Stomach (tissue), 19 donors: ENCODE measurements at places on chromosomes 5 and 9. TPM values are rescaled to one million over a fixed set of nuclear protein-coding genes. Genes with fewer than 3 reads are reported as not detected.

Gene TLX3
- polyA plus RNA-seq = not detected

DNA sequence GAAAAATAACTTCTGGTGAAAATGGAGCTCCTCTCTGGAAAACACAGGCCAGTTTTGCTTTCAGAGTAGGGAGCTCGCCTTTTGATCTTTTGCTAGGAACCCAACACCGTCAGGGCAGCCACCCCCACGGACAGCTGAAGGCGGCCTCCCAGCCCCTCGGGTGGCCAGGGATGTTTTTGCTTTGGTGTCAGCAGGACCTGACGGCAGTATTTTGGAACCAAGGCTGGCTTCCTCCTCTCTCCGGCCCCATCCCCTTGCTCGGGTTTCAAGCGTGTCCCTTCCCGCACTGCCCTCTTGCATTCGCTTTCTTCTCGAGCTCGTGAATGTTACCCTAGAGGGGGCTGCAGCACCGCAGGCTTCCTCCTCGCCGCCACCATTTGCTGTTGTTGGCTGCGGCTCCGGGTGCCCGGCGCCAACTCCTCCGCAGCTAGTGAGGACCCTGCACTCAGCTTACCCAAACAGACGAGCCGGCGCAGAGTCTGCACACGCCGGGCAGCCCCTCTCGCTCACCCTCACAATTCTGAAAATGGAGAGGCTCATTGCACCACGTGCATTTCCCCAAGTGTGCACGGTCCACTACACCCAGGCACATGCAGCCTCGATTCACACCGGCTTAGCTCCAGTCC lies 35.5 kb upstream of the ADAMTSL1 start:
- peak; percentile 86 for DNase-seq

DNA sequence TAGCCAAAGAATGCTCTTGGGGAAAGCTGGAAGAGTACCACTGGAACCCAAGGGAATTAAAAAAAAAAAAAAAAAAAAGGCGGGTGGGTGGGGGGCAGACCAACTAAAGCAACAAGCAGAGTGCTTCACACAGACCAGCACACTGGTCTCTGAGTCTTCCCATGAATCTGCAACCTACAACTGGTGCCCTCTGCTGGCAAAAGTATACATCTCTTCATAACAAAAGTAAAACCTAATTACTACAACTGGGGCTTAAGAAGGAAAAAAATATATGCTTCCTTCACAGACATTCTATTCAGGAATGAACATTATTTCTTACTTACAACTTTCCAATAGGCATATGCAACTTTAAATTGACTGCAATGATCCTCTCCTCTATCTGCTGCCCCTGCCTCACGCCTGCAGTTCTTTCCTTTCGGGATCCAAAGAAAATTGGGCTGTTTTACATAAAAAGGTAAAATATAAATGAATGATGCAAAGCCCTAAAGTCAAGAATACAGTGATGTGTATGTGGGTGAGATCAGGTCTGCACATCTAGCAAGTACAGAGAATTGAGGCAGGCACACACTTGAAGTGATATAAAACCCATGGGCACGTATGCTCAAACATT lies 7.2 kb upstream of the KLHL3 start:
- peak; percentile 40 for DNase-seq

DNA sequence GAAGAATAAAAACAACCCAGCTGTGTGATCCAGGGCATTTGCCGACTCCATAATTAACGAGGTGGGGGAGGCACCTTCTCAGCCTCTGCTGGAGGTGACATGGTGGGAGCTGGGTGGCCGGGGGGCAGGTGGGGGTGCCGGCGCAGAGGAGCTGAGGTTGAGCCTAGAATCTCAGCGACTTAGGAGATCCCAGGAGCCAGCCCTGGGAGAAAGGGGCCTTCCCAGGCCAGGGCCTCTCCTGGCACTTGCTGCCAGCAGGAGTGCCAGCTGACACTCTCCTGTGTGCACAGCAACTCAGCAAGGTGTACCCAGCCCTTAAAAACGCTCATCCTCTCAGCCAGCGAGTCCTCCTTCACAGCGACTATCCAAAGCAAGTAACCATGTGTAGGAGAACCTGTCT lies 62.8 kb upstream of the FCN1 start:
- no peak for DNase-seq

GRCh38 chr9:130444565-130445221 lies at the start of gene ASS1:
Gene ASS1 (plus strand): TSS chr9:130444961. CDS start chr9:130452229, 7,268 bp downstream.
- DNase-seq = peak; percentile 90

DNA sequence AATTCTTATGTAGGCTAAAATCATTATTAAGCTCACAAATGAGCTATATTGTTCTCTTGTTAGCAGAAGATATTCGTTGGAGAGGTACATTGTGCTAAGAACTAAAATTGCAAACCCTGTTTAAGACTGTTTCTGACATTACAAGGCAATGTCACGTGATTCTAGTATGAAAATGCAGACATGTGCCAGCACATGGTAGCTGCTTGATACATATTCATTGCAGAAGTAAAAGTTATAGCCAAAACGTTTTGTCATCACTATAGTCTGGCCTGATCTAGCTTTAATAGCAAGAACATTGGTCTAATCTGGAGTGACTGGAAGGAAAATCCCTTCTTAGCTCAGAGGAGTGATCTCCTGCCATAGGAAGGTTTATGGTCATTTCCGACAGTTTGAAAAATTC lies 144.7 kb downstream of the CFAP90 start:
- no peak for DNase-seq

Gene OR1Q1
- not detected for polyA plus RNA-seq

- peak; percentile 93 for DNase-seq
Measured at GRCh38 chr9:124011460-124012301, at the start of gene LHX2. Gene LHX2 (plus strand): TSS chr9:124011768. CDS start chr9:124012349, 581 bp downstream.

Gene PHPT1
- 151 TPM for polyA plus RNA-seq

DNA sequence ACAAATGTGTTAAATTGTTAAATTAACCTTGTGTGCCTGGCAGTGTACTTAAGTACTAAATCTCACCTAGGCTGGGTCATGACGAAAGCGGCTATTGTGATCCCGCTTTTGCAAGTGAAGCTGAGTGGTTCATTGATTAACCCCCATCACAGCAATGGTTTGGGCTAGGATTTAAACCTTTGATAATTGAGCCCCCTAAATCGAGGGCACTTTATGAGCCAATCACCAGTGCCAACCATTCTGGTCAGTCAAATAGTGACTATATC lies 22.8 kb downstream of the HNRNPK start:
- no peak for DNase-seq

GRCh38 chr9:113886466-113886865 lies 10.4 kb downstream of the ZNF618 start:
- peak; percentile 50 for DNase-seq

Gene SLC6A7
- not detected for polyA plus RNA-seq

DNA sequence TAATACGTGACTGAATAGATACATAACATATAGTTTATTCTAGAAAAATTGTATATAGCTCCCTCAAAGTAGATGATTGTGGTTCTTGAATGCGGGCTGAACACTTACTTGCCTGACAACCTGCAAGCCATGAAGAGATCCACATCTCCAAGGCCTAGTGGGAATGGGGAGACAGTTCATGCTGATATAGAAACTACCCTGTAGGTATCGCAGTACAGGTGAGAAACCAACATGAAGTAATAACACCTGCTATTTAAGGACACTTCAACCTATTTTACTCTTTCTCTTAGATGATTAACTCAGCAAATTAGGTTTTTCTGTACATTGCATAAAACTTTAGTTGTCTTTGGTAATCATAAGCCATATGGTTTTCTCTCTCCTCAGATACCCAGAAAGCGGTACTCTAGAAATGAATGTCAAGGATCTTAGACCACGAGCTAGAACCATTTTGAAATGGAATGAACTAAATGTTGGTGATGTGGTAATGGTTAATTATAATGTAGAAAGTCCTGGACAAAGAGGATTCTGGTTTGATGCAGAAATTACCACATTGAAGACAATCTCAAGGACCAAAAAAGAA lies 47.3 kb downstream of the UHRF2 start:
- DNase-seq = no peak

Gene IL12B
- 0.05 TPM for polyA plus RNA-seq

DNA sequence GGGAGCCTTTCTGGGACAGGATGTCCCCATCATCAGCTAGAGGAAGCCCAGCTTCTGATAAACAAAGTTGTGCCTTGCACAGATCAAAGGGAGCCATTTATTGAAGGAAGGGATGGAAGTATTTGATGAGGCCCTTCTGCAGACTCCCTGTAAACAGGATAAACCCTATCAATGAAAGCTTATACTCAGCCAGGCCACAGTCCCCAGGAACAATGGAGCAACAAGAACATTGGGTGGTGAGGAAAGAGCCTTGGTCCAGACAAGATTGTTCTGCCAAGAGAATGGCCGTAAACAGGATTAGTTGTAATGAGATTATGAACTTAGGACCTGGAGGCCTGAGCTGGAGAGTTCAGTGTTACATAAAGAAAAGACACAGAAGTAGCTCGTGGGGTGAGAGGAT lies 40.5 kb upstream of the LIFR start:
- no peak for DNase-seq
